ENCODE measurements at places on chromosomes 3 and 15. TPM values are rescaled to one million over a fixed set of nuclear protein-coding genes. Genes with fewer than 3 reads are reported as not detected.

DNA sequence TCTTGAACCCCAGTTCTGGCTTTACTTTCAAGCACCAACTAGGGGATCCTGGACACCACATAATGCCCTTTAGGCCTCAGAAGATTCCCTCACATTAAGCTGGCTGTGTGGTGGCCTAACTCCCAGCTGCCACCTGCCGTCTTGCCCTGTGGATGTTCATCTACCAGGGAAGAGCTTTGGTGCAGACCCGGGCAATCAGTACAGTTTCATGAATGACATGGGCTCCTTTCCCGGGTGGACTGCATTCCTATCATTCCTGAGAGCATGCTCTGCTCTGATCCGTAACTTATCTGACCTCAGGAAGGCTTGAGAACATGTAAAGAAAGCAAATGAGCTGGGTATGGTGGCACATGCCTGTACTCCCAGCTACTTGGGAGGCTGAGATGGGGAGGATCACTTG lies 50.0 kb upstream of the GSK3B start:
- H3K27me3 ChIP-seq, result no peaks in the 10 kb centered on the region
- no peak overlapping the region for H3K27ac ChIP-seq
- DNase-seq, result no peak
- peaks cover 9% of the 10 kb centered on the region for H3K4me1 ChIP-seq

The ARPIN gene
- total RNA-seq, result 39.5 TPM

GRCh38 chr3:105511031-105511430 lies 144.3 kb downstream of the ALCAM start:
- H3K36me3 ChIP-seq, result no peaks in the 10 kb centered on the region
- no peaks in the 10 kb centered on the region for H3K27me3 ChIP-seq
- DNase-seq, result no peak
- H3K4me3 ChIP-seq, result no peak overlapping the region
- H3K4me1 ChIP-seq, result no peaks in the 10 kb centered on the region
- no peak overlapping the region for H3K27ac ChIP-seq

GRCh38 chr15:81115054-81115939 lies 18.8 kb upstream of the CFAP161 start:
- H3K36me3 ChIP-seq, result no peaks in the 10 kb centered on the region
- H3K4me3 ChIP-seq, result no peak overlapping the region
- no peak for DNase-seq
- H3K4me1 ChIP-seq, result no peaks in the 10 kb centered on the region
